Nephron progenitor cell (in vitro differentiated cells): ENCODE measurements at places on chromosomes 3 and 15.
A peak's percentile ranks its signal among the peaks of the same experiment; 100 is the strongest.

DNA sequence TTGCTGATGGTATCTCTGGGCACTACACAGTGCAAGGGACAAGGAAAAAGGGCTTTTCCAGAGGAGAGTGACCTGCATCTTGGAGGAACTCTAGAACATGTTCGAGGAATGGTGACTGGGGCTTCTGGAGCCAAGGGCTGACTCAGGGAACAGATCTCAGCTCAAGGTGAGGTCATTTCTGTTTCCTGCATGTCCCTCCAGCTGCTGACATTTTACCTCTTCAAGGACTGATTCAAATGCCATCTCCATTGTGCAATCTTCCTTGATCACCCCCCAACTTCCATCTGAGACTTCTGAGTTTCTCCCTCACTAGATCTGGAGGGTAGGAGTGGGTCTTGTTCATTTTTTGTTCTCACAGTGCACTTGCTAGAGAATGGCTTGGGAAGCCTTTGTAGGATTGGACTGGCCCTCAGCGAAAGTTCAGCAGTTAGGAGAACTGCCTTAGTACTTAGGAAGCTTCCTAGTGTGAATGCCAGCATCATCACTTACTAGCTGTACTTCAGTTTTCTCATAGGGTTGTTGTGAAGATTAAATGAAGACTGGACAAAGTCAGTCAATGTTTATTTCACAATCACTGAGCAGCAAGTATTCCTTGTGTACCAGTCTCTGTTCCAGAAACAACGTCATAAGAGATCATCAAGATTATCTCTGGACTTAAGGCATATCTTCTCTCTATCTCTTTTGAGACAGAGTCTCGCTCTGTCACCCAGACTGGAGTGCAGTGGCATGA lies 2.6 kb upstream of the IDH3A start:
- no peak for DNase-seq

DNA sequence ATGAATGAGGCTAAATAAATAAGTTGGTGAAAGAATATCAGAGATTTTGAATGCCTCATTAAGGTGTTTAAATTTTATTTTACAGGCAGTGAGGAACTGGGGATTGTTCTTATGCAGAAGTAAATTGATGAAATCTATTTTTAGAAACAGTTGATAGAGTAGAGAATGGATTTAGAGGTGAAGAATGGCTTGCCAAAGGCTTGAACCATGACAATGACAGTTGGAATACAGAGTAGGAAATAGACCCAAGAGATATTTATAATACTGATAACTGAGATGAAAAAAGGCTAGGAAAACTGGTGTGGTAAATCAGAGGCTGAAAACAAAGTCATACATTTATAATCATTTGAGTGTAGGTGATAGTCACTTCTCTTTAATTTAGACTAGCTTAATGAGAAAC lies 39.0 kb upstream of the RBMS3 start:
- DNase-seq: no peak

DNA sequence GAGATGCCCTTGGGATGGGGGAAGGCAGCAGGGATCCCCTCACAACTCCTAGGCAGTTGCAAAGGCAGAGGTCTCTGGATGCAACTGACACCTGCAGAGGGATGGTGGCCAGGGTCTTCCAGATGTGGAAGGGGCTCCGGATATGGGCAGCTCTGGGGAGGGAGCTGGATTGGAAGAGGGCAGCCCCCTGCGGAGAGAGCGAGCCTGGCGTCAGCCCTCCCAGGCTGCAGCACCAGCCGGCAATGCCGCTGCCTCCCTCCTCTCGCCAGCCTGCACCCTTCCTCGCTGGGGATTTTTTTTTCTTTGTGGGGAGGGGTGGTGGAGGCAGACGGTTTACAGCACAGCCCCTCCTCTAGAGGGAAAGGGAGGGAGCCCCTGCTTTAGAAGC lies 1.6 kb downstream of the INSYN1 start:
- DNase-seq: no peak

GRCh38 chr3:166706094-166706493 lies 674.0 kb downstream of the ZBBX start:
- no peak for DNase-seq

GRCh38 chr3:9770276-9770812 lies 597 bp upstream of the CAMK1 start:
- no peak for DNase-seq

DNA sequence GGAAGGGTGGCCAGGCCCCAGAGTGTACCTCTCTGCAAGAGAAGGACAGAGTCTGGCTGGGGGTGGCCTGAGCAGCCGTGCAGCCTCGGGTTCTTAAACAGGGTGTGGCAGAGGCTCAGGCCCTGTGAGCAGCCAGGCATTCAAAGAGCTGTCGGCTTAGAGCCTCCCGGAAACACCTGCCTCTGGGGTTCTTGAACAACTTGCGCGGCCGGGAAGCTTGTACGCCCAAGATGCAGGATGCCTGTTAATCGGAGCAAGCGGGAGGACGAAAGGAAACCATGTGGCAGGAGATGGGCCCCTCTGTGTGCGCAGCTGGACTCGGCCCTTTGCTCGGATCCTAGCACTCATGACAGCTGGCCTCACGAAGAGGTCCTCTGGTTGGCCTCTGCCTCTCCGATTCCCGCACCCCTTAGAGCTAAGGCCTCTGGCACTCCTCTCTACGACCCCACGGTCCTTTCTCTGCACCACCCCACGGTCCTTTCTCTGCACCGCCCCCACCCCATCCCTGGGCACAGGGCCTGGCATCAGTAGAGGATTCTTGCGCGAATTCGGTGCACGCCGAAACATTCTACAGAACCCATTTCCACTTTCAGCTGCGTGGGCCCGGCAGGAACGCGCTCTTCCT lies 23.9 kb upstream of the TXNRD3 start:
- DNase-seq: no peak

GRCh38 chr3:48408823-48409281 lies 21.0 kb downstream of the PLXNB1 start:
- no peak for DNase-seq

GRCh38 chr3:128603811-128604775 lies 46.5 kb downstream of the RPN1 start:
- no peak for DNase-seq

DNA sequence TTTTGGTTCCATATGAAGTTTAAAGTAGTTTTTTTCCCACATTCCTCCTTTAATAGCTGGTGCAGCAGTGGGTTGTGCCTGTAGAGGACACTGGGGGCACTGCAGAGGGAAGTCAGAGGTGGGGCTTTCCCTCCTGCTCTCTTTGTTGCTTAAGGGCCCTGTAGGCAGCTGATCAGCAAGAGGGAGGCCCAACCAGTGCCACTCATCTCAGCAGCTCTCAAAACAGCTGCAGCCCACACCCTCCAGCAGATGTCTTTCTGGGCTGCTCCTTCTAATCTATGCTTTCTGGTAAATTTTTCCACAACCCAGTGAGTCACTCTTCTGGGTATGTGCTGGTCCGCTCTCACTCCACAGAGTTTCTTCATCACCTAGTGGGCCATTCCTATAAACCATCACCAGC lies 263.8 kb downstream of the FEZF2 start:
- no peak for DNase-seq

GRCh38 chr3:13189639-13190377 lies 116.6 kb upstream of the IQSEC1 start:
- peak; percentile 43 for DNase-seq

DNA sequence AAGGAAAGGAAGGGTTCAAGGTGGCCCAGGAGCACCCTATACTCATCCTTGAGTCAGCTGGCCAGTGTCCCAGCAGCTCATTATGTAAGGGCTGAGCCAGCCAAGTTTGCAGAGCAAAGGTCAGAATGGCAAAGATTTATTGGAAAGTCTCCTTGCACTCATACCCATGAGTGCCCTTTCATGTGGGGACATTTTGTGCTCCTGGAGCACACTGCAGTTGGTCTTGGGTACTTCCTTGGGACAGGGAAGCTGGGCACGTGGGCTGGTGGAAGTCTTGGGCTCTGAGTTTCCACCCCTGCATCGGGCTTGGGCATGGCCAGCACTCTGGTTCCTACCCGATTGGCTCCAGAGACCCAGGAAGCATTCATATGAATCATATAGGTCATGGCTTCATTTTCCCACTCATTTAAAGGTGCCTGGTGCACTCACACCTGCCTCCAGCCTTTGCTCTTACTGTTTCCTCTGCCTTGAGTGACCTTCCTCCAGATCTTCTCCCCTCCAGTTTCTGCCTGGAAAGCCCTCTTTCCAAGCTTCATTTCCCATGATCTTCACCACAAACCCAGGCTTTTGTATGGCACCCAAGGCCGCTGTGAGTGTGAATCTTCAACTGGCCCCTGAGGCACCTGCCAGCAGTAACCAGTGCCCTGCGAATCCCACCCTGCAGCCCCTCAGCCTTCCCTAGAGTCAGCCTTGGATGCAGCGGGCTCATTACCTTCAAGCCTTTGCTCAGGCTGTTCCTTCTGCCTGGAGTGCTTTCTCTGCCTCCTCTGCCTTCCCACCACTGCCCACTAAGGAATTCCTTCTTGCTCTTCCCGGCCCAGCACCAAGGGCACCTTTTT lies 10.5 kb upstream of the PRKCD start:
- no peak for DNase-seq

DNA sequence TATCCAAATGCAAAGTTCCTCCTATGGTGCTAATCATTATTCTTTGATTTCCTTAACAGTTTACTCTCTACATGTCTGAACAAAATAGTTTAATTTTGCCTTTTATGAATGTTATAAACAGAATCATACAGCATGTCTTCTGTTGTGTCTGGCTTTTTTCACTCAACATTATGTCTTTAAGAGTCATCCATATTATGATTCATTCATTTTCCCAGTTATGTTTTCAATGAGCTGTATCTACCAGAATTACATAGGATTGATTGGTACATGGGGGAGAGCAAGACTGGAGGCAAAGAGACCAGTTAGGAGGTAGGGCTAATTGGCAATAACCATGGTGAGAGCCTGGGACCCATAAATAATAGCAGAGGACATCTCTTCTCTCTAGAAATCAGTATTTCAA lies 16.6 kb upstream of the RAP2B start:
- DNase-seq: no peak

GRCh38 chr3:193782276-193782647 lies 189.3 kb downstream of the OPA1 start:
- DNase-seq: peak; percentile 33

GRCh38 chr15:73948982-73949381 lies 22.7 kb downstream of the LOXL1 start:
- no peak for DNase-seq

DNA sequence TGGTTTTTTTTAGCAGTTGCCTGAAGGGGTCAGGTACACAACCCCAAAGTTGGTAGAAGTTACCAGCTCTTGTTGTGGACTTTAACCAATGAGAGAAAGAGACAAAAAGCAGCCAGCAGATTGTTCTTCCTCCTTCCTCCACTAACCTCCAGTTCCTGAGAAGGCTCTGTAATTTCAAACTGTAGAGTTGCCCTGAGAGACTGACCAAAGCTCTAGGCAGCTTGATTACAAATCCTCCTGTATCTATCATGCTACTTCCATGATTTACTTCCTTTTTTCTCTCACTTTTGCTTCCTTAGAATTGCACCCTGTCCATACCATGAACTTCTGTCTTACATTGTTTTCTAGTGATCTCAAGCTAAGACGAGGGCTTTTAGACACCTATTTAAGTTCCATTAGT lies 29.2 kb downstream of the NSUN3 start:
- DNase-seq: no peak

DNA sequence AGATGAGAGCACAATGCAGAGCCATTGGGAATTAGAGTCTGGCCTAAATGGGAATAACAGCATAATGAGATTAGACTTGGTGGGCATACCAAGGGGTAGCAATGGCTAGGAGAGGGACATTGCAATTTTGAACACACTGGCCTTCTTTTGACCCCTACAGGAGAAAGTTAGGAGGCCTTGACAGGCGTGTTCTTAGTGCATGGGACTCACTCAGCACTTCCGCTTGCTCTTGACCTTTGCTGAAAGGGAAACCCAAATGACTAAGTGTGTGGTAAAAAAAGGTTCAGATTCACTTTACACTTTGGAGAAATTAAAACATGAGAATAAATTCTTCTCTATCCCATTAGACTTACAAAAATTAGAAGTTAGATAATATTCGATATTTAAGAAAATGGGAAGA lies 317.4 kb downstream of the DIPK2A start:
- no peak for DNase-seq

DNA sequence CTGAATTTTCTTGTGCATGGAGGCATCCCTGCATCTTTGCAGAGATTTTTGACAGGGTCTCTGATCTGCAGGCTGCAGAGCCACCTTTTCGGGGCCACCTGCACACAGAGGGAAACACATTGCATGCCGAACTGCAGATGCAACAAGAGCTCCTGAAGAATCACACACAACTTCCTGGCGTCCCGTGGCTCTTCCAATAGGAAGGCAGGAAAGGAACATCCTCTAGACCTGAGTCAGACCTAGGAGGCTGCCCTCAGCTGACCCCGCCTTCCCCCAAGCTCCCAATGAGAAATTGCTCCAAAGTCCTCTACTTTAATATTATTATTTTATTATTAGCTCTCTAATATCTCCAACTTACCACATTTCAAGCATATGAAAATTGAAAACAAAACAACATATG lies 213.2 kb upstream of the ARRDC4 start:
- DNase-seq: no peak

DNA sequence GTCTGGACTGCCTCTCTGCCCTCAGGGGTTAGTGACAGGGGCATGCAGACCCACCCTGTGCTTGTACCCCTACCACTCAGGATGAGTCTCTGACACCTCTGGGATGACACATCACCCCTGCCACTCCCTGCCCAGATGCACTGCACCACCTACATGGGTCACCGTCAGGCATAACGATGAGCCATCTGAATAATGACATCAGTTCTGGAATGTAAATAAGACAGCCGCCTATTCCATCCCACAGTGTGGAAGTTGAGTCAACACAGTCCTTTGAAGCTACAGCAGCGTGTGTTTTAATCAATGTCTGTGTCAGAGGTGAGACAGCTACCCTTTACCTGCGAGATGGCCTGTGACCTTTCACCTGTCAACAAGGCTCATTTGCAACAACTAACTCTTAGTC lies 268.7 kb upstream of the ARRDC4 start:
- no peak for DNase-seq

DNA sequence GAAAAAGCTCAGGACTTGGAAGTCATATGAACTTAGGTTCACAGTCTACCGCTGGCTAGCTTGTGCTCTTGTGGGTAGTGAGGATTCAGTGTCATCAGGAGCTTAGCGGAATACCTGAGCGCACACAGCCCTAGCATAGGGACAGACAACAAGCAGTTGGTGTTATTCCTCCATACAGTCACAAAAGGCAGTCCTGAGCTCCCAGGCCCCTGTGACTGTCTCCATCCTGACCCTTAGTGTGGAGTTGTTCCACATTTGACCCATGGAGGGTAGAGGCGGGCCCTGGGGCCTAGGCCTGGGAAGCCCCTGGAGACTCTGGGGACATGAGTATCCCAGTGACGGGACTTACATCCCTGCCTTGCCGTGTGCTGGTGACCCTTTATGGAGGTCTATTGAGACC lies 131.5 kb upstream of the PLXNA1 start:
- no peak for DNase-seq

DNA sequence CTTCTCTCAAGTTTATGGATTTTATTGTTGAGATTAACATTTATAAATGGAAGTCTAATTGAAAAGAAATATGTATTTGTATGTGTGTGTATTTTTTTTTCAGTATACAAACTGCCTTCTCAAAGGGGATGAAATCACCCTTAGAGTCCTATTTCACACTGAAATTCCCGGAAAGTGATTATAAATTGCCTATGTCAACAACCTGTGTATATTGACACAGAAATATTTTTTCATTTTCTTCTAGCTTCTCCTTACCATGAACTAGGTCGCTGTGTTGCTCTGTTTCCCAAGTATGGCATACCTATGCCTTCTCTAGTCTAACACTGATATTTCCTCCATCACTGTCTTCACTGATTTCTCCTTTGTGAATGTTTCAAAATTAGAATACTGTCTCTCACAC lies 444.0 kb upstream of the AZI2 start:
- no peak for DNase-seq

GRCh38 chr15:93031103-93031464 lies 57.9 kb downstream of the RGMA start:
- no peak for DNase-seq
